Endothelial cell (in vitro differentiated cells): ENCODE measurements at places on chromosomes 5 and 9. TPM values are rescaled to one million over a fixed set of nuclear protein-coding genes. Genes with fewer than 3 reads are reported as not detected.

DNA sequence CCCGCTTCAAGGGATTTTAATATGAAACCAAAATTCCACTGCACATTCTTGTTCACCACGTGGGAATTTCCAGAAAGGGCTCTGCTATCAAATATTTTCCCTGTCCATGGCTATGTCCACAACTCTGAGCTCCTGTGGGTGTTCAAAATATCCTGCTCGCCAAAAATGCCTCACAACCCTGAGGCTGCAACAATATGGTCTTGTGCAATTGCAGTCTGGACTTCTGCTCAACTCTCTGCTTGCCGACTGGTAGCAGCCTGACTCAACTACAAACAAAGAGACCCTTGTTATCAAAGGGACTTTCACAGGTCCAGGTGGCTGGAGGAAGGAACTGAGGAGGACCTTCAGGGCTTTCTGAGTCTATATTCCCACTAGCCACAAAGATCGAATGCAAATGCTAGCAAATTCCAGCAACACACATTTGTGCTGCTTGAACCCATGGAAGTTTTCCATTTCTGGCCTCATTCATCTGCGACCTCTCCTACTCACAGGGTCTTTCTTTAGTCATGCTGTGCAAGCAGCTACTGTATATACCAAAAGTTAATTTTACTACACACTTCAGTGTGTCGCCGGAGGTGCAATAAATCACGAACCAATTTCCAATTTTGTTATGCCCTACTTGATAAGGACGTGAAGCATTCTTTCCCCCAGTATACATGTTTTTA lies 169.2 kb upstream of the SLC30A5 start:
- DNase-seq: no peak

DNA sequence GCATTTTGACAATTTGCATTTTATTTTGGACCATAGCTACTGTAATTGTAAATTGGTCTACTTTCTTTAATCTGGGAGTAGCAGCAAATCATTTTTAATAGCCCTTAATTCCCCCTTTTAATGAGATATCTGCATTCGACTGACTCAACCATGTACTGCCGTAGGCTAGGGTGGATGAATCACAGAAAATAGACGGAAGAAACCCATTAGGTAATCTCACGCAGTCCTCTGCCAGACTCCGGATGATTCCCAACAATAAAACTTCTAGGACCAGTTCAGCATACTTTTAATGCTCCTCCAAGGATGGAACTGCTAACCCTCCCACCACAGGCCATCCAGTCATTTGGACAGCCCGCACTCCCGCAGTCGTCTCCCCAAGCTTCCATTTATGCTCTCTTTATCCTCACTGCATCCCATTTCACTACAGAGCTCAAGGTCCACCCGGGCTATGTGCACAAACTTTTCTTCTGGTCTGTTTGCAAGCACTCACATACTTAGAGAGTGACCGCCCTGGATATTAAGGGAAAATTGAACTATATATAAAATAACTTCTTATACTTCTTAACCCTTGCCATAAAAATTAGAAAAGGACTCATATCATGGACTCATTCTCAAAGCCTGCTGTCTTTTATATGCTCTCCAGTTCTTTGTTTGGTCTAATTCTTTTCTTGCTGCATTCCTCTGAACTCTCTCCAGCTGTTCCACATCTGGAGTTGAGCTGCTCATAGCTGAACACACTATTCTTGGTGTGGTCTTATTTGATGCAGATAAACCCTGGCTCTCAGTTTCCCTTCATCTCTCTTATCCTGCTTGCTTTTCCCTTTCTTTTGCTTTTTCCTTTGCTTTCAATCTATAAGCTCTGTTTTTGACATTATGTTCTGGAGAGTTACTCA lies 326.6 kb downstream of the ARL15 start:
- no peak for DNase-seq

- no peak for DNase-seq
These were observed 193.1 kb downstream of the SLC12A2 start for GRCh38 chr5:128276537-128277216.

The NPDC1 gene
- 116 TPM for total RNA-seq

- no peak for DNase-seq
These were observed 177.9 kb upstream of the PRLR start for GRCh38 chr5:35408146-35408545.

DNA sequence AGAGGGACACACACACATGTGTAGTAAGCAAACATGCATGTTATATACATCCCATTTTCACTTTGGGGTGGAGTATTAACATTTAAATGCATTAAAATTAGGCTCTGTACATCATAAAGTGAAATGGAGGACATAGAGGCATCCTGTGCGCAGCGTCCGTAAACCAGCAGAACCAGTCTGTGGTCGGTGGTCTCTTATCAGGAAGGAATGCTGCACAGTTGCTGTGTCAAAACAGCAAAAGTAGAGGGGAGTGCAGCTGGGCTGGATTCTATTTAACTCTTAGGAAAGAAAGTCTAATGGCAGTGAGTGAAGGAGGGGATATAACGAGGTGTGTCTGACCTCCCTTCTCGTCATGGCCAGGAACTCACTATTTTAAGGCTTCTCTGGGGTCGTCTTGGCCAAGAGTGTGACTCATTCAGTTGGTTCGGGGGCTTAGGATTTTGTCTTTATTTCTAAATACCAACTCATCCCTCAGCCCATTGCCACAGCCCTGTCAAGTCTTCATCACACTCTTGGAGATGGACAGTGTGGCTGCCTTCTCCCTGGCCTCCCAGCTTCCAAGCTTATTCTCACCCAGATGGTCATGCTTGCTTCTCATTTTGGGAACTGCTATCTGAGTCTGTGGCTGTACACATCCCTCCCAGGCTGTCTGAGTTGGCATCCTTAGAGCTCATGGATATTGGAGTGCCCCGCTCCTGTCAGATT lies 20.1 kb upstream of the CXCL14 start:
- no peak for DNase-seq

The TMEM174 gene
- not detected for total RNA-seq

GRCh38 chr5:14444161-14444560 lies 137.4 kb upstream of the OTULINL start:
- no peak for DNase-seq

DNA sequence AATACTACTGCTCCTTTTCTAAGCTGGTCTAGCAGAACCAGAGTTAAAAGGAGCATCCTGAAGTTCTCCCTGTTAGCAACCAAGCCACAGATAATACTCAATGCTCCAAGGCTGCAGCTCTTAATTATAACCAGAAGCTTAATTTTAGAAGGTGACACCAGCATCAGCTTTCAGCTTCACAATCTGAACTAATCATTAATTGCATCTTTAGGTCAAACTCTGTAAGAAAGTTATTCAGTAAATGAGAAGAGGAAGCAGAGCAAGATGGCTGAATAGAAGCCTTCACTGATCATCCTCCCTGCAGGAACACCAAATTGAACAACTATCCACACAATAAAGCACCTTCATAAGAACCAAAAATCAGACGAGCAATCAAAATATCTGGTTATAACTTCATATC lies 38.5 kb downstream of the APBA1 start:
- DNase-seq: no peak

DNA sequence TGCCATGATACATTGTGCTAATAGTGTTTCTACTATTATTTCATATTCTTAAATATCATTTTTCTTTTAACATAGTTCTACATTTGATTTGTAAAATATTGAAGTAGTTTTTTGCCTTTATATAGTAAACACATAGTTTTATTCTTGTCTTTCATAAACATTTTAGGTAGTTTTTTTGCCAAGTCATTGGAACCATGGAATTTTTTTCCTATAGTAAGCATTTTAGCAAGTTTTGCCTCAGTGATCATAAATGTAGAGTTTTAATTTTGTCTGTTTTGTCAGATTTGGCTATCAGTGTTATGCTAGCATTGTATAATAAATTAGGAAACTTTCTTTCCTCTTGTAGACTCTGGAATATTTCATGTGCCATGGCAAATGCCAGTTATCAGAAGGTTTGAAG lies 137.1 kb upstream of the LPAR1 start:
- no peak for DNase-seq

- DNase-seq: no peak
These were observed 84.8 kb downstream of the DAP start for GRCh38 chr5:10676224-10676623.

The DAB2 gene
- total RNA-seq: 70.7 TPM

The PCDHA4 gene
- 9.9 TPM for total RNA-seq

The ANKRD34B gene
- total RNA-seq: 0.62 TPM

DNA sequence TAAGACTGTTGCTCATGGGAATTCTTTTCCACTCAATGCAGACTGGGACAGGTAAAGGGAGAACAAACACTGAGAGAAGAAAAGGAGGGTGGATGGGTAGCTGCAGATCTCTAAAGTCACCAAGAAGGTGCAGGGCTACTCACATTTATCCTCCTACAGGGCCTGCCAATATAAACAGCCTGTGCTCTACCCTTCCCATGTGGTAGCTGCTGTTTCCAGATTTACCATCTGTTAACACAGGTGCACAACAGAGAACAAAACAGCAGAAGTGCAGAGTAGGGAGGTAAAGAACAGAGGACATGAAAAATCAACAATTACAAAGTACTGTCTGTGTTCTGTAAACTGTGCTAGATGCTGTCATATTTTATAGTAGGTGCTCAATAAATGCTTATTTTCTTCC lies 26.0 kb downstream of the JAKMIP2 start:
- DNase-seq: no peak

DNA sequence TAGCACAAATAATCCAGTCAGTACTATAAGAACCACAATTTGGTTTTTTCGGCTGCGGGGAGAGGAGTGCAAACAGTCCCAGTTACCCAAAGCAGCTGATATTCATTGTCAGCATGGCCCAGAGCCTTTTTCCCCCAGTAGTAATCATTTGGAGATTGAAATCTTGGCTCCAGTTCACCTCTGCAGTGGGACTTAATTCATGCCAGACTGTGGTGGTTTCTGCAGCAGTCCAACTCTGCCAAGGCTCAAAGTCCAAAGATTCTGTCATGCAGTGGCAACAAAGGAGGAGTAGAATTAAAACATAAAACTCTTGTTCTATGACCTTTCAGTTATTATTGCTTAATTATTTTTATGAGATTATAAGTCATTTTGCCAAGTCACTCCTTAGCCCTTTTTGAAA lies 25.0 kb upstream of the TRIM36 start:
- no peak for DNase-seq

DNA sequence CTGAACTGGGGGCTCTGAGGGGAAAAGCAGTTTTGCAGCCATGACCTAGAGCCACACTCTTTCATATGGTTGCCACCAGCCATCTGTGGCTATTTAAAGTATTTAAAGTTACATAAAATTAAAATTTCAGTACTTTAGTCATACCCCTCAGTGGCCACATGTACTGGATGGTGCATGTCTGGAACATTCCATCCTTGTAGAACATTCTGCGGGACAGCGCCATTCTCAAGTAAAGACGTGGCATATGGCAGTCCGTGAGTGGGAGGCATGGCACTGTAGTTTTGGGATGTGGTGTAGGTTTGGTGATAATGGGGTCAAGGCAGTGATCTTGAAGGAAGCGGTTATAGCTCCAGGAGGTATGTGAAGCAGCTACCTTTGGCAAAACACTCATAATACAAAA lies 61.4 kb upstream of the NFIL3 start:
- no peak for DNase-seq

- DNase-seq: peak; percentile 63
These were observed 51.3 kb downstream of the LMX1B start for GRCh38 chr9:126664900-126665643.

- no peak for DNase-seq
These were observed 62.4 kb downstream of the FBN2 start for GRCh38 chr5:128475693-128476092.

The SPATA31E1 gene
- 0.05 TPM for total RNA-seq

DNA sequence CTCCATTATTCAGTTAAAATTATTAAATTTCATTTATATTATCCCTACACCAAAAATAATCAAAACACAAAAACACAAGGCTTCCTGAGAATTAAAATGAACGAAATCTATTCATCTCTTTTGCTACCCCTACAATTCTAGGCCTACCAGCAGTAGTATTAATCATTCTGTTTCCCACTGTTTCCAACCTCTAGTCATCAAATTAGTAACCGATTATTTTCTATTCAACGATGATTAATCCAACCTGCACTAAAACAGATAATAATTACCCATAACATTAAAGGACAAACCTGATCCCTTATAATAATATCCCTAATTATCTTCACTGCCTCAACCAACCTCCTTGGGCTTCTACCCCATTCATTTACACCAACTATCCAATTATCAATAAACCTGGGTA lies 86.0 kb downstream of the INSL6 start:
- no peak for DNase-seq

DNA sequence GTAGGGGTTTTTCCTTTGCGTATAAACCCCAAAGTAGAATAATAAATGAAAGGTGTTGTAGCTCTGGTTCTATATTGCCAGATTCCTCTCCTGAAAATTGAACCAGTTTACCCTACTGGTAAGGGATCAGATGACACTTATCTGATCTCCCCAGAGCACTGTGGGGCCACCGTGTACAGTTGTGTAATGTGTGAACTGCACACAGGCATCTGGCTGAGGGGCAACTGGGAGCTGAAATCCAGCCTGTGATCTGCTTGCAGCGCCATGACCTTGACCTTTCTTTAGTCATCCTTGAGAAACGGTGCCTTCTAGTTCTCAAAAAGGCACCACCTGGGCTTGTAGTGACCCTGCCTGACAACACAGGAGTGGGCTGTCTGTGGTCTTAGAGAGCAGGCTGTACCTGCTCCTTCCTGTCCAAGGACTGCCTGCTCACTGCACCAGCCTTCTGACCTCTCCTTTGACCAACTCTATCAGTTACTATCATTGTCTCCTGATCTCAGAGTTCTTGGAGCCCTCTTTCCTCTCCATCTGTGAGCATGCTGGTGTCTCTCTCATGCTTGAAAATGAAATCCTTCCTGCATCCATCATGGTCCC lies 40.2 kb downstream of the PDE6A start:
- no peak for DNase-seq

- DNase-seq: no peak
These were observed 54.9 kb upstream of the DAB2IP start for GRCh38 chr9:121596515-121596914.

The ADAMTS13 gene
- total RNA-seq: 9.1 TPM

DNA sequence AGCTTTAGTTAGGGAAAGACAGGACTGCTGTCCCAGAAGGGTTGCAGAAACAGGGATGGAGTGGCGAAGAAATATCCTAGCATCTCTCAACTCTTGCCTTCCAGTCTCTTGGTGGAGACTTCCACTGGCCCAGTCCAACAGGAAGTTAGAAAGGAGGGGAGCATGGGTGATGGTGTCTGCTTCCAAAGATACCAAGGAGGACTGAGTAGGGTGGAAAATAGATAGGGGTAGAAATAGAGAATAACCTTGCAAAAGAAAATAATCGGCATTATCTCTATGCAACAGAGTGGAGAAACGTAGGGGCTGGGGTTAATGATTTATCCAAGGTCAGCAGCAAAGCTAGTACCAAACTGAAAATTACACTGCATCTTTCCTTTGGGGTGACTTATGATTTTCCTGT lies 242.3 kb downstream of the PSAT1 start:
- no peak for DNase-seq

- no peak for DNase-seq
These were observed 925.8 kb downstream of the TLE1 start for GRCh38 chr9:80763536-80763935.
